Erythroblast (primary cell): ENCODE measurements at places on chromosomes 6 and 20.

- no peak for DNase-seq
These were observed 294.3 kb upstream of the MAN1A1 start for GRCh38 chr6:119643876-119644275.

DNA sequence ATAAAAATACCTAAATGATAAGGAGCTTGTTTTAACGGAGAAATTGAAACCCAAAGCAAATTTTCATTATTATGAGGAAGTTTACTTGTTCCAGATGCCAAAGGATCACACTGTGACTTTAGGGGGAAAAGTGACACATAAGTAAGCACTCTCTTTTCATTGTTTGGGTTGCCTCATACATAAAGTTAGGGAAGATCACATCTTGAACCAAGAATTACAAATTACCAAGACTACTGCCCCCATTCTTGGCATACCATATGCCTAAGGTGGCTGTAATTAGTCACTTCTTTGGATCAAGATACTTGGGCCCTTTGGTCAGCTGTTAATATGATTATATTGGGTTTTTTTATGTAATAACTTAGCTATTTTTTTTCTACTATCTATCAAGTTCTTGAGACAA lies 269.0 kb downstream of the COL12A1 start:
- DNase-seq = no peak

DNA sequence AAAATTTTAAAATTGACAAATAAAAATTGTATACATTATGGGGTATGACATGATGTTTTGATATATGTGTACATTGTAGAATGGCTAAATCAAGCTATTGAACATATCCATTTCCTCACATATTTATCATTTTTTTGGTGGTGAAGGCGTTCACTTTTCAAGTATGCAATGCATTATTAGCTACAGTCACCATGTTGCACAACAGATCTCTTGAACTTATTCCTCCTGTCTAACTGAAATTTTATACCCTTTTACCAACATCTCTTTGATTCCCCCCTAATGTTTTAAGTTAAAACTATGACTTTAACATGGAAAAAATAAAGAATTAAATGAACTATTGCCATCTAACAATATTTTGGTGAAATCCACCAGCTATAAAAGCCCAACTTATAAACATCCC lies 65.2 kb upstream of the UST start:
- no peak for DNase-seq

DNA sequence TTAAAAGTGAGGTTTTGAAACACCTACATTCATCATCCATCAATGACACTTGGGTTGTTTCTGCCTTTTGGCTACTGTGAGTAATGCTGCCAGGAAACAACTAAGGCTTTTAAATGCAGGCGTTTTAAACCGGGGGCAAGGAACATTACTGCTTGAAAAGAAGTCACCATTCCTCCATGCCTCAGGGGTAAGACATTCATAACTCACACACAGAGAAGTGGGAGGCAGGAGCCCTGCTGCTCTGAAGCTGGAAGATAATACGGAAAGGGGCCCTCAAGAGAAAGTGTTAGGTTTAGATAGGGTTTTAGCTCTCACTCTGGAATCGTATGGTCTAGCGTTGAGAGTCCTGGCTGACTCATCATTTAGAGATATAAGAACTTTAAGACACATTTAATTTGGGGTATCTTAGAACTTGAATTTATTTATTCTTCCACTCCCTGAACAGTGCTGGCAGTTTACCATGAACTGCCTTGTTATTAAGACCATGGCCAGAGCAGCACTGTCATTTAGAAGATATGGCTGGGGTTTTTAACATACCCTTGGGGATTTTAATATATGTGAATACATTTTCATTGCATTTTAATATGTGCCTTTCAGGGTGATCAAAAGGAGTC lies 1.8 kb downstream of the TUBB1 start:
- DNase-seq = peak; percentile 97

- DNase-seq = no peak
These were observed 71.9 kb upstream of the SLC22A16 start for GRCh38 chr6:110548110-110548847.

DNA sequence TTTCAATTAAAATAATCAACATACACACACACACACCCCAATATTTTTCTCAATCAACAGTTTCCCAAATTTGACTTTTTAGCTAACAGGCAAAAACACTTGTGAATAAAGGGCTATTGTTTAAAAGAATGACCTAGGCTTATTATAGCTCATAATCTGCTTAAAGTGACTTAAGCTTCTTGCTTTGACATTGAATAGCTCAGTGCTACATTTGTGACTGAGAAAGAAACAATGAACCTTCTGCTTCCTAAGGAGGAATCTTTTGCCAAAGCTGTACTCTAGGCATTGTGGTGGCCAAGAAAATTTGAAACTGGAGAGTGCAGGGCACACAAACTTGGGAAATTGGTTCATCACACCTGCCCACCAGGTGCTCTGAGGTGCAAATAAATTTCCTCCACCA lies 282.0 kb downstream of the SYNE1 start:
- DNase-seq = no peak

DNA sequence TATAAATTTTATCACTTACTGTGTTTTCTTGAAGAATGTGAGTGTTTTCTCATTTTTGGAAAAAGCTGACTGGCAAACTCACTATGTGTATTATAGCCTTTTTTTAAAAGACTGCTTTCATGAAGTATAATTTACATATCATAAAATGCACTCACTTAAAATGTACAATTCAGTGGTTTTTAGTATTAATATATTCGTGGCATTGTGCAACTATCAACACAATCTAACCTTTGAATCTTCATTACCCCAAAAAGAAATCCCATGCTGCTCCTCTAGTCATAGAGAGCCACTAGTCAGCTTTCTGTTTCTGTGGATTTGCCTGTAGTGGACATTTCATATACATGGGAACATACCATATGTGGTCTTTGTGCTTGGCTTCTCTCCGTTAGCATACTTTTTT lies 143.8 kb downstream of the PLCB4 start:
- no peak for DNase-seq

DNA sequence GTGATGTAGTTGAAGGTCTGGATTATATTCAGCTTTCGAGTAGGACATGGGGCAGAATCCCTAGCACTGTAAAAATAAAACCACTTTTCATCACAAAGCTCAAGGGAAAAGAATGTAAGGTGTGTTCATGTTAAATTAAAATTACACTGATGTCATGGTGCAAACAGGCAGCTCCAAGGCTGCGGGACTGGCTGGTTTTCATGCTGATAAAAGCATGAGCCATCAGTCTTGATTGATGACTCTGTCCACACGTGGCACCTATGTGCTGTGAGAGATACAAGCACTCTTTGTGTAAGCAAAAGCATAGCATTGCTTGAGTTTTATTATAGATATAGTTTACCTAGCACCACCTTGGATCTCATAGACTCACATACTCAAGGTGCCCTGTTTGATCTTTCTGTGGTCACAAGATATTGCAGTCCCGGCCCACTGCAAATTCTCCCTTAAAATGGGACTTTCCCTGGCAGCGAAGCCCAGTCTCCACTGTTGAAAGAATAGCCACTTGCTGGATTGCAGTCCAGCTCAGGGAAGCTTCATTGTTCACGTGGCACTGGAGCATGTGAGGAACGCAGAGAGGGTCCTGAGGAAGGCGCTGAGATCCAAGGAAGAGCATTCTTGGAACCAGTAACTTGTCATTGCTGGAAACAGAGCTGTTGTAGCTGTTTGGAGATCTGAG lies 90.6 kb downstream of the TIAM2 start:
- DNase-seq = peak; percentile 23

GRCh38 chr20:34310481-34311117 lies 7.4 kb upstream of the AHCY start:
- DNase-seq = no peak

- DNase-seq = no peak
These were observed 377.7 kb downstream of the BTBD9 start for GRCh38 chr6:38262026-38262425.

DNA sequence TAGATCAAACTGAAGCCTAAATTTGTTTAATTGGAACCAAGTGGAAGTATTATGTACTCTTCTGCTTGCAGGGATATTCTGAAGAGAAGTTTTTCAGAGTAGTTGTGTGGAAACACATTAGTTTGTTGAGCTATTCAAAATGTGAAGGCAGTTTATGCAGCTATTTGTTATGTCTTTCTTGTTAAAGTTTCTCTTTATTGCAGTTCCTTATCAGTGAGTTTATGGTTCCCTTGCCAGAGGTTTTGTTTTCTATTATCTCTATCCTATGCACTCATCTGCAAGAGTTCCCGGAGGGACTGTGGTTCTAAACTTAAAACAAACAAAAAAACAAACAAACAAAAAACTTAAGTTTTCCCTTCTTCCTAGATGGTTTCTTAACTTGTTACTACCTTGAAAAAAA lies 143.7 kb upstream of the SLC22A16 start:
- DNase-seq = peak; percentile 27

GRCh38 chr6:55578537-55579363 lies at the start of gene HMGCLL1:
Gene HMGCLL1, minus strand, starts transcription at chr6:55579192. Its CDS starts 137 bp downstream, at chr6:55579055.
- DNase-seq = no peak

- DNase-seq = no peak
These were observed 44.5 kb downstream of the TIAM2 start for GRCh38 chr6:155039618-155040017.

- DNase-seq = no peak
These were observed 11.1 kb upstream of the TSPYL1 start for GRCh38 chr6:116290799-116291198.

- no peak for DNase-seq
These were observed 43.2 kb downstream of the PFDN4 start for GRCh38 chr20:54251096-54251495.

- no peak for DNase-seq
These were observed 45.6 kb upstream of the RIPOR2 start for GRCh38 chr6:24981386-24981760.

GRCh38 chr6:42091718-42092023 lies 41.3 kb downstream of the TAF8 start:
- peak; percentile 45 for DNase-seq

GRCh38 chr6:37611516-37611915 lies 86.2 kb downstream of the MDGA1 start:
- no peak for DNase-seq

GRCh38 chr20:5825130-5825719 lies 75.0 kb downstream of the SHLD1 start:
- DNase-seq = no peak

GRCh38 chr20:48040491-48040890 lies 255.2 kb upstream of the SULF2 start:
- DNase-seq = no peak

GRCh38 chr6:86306210-86306609 lies 631.1 kb upstream of the HTR1E start:
- DNase-seq = no peak

DNA sequence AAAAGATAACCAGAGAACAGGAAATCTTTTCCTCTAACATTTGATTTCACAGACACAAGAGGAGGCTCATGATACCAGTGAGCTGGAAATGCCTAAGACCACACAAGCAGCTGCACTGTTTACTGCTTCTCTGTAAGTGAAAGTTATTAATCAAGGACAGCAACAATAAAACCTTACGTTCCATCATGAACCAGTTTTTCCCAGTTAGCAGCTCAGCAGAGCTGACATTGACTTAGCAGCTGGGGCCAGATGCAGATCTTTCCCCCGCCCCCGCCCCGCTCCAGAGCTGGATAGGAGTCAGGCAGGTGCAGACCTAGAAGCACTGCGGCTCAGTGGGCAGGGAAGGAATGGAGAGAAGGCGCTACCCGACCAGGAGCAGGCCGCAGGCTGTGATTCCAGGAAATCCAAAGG lies 275.2 kb downstream of the GMDS start:
- DNase-seq = no peak

- DNase-seq = peak; percentile 72
These were observed 577 bp downstream of the LSM14B start for GRCh38 chr20:62122654-62123449.

GRCh38 chr6:138638604-138639003 lies 135.0 kb upstream of the CCDC28A start:
- DNase-seq = no peak

DNA sequence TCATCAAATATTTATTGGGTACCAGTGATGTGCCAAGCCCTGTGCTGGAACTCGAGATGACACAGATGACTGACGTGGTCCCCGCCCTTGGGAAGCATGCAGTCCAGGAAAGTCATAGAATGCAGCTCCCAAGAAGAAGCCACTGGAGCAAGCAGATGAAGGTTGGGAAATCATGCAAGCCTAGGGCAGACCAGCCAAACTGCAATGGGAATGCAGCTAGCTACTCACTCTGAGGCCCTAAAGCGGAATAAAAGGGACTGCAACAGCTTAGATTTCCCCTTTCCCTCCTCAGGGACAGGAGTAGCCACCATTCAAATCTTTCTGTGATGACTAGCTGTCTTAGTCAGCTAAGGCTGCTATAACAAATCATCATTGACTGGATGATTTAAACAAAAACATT lies 152.2 kb downstream of the MAFB start:
- DNase-seq = no peak

- no peak for DNase-seq
These were observed 3.7 kb downstream of the JPH2 start for GRCh38 chr20:44183282-44183681.

DNA sequence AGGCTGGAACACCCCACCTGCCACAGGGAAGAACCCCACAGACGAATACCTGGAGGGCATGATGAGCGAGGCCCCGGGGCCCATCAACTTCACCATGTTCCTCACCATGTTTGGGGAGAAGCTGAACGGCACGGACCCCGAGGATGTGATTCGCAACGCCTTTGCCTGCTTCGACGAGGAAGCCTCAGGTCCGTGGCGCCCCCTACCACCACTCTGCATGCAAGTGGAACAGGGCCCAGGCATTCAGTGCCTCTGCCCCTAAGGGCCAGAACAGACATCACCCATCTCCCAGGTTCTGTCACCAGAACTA lies 6.6 kb downstream of the MYL9 start:
- no peak for DNase-seq

- DNase-seq = no peak
These were observed 155.6 kb upstream of the TBX18 start for GRCh38 chr6:84920021-84920420.

- DNase-seq = no peak
These were observed 3.1 kb downstream of the TRMT6 start for GRCh38 chr20:5947276-5947675.

DNA sequence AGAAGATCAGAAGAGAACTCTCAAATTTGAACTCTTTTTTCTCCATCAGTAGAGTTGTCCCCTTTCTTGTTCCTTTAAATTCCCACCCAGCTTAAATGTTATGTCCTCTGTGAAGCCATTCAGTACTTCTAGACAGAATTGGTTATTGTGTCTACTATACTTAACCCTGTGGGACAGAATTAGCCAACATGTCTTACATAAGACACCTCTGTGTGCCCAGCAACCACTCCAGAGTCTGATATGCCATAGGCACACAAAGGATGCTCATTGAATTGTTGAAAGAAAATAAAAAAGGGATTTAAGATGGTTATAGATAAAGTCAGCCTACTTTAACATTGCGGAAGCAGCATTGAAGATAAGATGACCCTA lies 77.0 kb upstream of the LTV1 start:
- DNase-seq = no peak

DNA sequence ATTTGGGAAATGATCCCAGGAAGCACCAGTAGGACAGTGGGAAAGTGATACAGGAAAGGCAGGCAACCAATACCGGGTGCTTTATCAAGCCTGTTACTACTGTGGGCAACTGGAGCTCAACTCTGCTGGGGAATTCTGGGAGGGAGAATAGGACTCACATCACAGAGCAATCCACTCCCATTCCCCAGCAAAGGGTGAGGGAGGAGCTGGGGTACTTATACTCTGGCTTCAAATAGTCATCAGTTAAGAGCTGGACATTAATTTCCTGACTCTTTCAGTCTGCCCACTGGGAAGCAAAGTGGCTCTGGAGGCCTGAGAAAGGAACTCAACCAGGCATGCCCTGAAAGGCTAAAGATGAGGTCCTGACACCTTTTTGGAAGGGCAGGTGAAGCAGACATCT lies 17.5 kb upstream of the CDH22 start:
- no peak for DNase-seq
